ENCODE measurements at places on chromosomes 2 and 18. TPM values are rescaled to one million over a fixed set of nuclear protein-coding genes. Genes with fewer than 3 reads are reported as not detected.

- DNase-seq: no peak
Observed at GRCh38 chr2:143294068-143294467, 164.8 kb downstream of the ARHGAP15 start.

COL4A4 gene
- polyA plus RNA-seq: 0.08 TPM

- no peak for DNase-seq
Observed at GRCh38 chr2:199777916-199778315, 73.1 kb downstream of the FTCDNL1 start.

FOXI3 gene
- polyA plus RNA-seq: 0.09 TPM

CRYBA2 gene
- polyA plus RNA-seq: not detected

DNA sequence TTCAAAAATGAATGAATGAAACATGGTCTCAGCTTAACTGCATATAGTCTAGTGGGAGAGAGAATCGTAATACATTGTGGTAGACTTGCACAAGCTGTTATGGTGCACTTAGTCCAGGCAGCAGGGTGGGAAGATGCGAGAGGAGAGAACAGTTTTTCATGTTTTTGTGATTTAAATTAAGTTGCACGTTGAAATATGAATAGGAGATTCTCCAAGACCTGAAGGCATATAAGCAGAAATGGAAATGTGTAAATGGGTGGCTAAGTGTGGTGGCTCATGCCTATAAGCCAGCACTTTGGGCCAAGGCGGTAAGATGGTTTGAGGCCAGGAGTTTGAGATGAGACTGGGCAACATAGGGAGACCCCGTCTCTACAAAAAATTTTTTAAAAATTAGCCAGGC lies 60.5 kb downstream of the TMEM185B start:
- no peak for DNase-seq

- DNase-seq: no peak
Observed at GRCh38 chr2:67752969-67753368, 309.8 kb downstream of the C1D start.

SLC4A3 gene
- 12.8 TPM for polyA plus RNA-seq

DNA sequence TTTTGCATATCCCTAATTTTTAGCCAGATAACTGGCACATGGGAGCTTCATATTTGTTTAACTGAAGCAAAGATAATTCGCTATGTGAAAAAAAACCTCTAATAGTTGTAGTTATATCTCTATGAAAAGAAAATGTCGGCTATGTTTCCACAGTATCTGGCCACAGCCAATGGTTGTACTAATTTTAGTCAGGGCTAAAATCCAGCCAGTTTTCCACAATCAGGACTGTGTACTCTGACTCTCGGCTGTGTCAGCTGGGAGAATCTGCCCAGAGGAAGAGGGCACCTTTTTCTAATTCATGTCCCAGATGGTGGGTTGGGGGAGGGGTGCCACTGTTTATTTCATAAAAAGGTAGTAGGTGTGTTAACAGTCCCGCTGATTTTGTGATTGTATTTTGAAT lies 38.8 kb downstream of the STRADB start:
- DNase-seq: no peak

DNA sequence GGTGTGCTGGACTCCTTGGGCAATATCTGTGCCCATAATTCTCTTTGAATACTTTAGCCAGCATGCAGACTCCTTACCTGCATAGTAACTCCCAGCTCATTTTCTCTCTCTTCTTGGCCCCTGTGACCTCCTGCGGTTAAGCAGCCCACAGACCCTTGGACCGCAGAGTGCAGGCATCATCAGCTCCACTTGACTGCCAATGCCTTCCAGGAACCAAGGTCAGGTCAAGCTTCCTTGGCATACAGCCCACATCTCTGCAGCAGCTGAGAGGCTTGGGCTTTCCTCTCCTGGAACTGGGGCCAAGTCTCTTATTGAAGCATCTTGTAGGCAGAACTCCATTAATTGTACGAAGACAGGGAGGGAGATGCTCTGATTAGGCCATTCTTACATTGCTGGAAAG lies 130.1 kb upstream of the PIEZO2 start:
- DNase-seq: no peak

AQP12B gene
- polyA plus RNA-seq: 1.6 TPM

DNA sequence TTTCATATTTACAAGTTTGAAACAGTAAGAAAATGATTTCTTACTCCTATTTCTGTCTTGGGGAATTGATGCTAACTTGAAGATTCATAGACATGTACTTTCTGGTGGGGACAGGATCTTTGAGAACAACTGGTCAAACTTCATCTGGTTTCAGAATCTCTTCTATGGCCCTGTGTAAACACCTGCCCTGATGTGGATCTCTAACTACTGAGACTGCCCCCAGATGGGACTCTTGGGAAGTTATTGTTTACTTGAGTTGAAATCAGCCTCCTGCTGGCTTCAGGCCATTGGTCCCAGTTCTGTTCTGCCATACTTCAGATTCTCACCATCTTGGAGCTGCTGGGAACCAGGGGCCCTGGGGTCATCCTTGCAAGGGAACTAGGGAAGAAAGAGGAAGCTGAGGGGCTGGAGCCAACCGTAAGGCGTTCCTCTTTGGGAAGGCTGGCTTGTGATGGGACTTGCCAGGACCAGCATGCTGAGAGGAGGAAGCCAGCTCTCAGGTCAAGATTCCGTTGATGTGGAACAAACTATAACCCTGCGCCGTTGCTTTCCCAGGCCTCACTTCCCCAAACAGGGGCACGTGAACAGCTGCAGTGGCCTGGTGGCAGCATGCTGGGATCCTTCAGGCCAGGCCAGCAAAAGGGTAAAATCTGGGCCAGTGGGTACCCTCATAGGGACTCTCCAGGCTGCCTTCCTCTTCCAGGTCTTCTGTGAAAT lies 135.5 kb upstream of the CXCR4 start:
- no peak for DNase-seq

CCDC141 gene
- 81.5 TPM for polyA plus RNA-seq

- no peak for DNase-seq
Observed at GRCh38 chr2:68692511-68692910, 42.1 kb upstream of the ARHGAP25 start.

HOXD1 gene
- polyA plus RNA-seq: 0.57 TPM

DNA sequence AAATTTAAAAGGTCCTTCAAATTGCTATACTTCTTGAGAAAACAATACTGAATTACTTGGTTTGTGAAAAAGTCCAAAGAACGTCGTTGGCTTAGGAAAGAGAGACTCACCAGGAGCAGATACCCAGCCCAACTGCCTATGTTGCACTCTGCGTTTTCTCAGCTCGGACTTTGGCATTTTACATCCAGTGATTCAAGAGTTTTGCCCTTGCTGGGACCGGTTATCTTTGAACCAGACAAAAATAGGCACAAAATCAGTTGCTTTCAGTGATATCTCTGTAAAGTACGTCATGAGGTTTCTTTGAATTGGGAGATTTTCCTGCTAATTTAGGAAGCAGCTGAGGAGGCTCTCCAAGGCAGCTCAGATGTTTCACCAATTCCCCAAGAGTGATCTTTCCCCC lies 29.3 kb downstream of the FHOD3 start:
- DNase-seq: no peak

CREG2 gene
- polyA plus RNA-seq: 6.7 TPM

DNA sequence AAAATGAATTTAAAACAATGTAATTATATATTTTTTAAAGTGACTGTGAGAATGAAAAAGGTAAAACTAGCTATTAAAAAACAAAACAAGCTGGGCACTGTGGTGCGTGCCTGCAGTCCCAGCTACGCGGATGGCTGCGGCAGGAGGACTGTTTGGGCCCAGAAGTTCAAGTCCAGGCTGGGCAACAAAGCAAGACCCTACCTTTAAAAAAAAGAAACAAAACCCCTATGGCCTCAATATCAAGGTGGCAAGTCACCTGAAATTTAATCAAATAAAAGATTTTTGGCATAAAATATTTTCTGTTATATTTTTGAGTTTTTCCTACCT lies 46.9 kb upstream of the STRN start:
- DNase-seq: no peak

GRCh38 chr2:17543131-17543660 lies 2.7 kb downstream of the VSNL1 start:
- DNase-seq: no peak

- peak; percentile 23 for DNase-seq
Observed at GRCh38 chr2:159982270-159982669, 80.1 kb downstream of the PLA2R1 start.

MC4R gene
- polyA plus RNA-seq: 0.45 TPM

TRIB2 gene
- 47.0 TPM for polyA plus RNA-seq

ZDBF2 gene
- 8.1 TPM for polyA plus RNA-seq

ABCB6 gene
- polyA plus RNA-seq: 36.1 TPM

- no peak for DNase-seq
Observed at GRCh38 chr2:84534225-84534624, 17.9 kb downstream of the DNAH6 start.

- no peak for DNase-seq
Observed at GRCh38 chr2:205324355-205324754, 357.9 kb upstream of the NRP2 start.

KIF1A gene
- polyA plus RNA-seq: 4.4 TPM

GRCh38 chr18:69725009-69725408 lies 222.7 kb downstream of the CD226 start:
- DNase-seq: no peak

DNA sequence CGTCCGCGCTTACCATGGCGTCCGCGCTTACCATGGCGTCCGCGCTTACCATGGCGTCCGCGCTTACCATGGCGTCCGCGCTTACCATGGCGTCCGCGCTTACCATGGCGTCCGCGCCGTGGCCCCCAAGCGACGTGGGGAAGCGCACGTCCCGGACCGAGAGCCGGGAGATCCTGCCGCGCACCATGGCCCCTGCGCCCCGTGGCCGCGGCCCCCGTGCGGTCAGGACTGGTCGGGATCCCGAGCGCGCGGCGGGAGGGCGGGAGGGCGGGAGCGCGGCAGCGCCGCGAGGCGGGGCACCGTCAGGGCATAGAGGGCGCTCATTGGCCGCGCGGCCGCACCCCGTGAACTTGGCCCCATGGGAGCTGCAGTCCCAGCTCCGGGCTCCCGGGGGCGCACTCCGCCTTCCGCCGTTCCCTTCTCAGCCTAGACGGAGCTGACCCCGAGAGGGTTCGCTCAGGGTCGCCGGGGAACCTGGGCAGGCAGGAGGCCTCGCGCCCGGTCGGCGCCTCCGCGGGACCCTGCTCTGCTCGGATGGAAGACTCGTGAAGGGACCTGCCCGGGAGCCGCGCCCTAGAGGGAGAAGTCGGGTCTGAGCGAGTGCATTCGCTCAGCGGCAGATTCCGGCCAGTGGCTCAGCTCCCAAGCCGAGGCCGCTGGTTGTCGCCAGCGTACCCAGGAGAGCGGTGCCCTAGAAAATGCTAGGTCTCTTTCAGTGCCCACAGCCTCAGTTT lies at the start of gene ENOSF1:
Gene ENOSF1, minus strand, starts transcription at position 230 of the 734 bp plus-strand sequence. Its CDS starts 43 bp downstream, at position 187.
- DNase-seq: peak; percentile 84

TMEM200C gene
- 0.43 TPM for polyA plus RNA-seq

- no peak for DNase-seq
Observed at GRCh38 chr18:77250926-77251729, 1.5 kb downstream of the GALR1 start.

GRCh38 chr2:239499726-239500573 lies 99.1 kb upstream of the HDAC4 start:
- peak; percentile 56 for DNase-seq

GRCh38 chr2:38284971-38285370 lies 92.1 kb downstream of the ATL2 start:
- no peak for DNase-seq

GRCh38 chr18:61274416-61274960 lies 58.7 kb upstream of the CDH20 start:
- no peak for DNase-seq

SGPP2 gene
- 1.4 TPM for polyA plus RNA-seq

DNA sequence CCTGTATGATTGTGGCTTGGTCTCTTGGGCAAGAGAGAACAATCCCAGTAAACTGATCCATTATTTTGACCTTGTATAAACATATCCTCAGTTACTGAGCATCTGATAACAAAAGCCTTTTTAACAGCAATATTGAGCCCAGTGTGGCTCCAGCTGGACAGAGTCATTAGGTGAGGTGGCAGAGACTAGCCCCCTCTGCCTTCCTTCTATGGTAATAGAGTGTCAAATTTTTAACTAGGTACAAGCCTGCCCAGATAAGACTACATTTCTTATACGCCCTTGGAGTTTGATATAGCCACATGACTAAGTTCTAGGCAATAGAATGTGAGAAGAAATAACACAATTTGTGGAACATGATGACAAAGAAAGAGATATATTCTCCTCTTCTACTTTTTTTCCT lies 56.2 kb downstream of the HNMT start:
- no peak for DNase-seq

LOXHD1 gene
- polyA plus RNA-seq: 2.8 TPM

DNA sequence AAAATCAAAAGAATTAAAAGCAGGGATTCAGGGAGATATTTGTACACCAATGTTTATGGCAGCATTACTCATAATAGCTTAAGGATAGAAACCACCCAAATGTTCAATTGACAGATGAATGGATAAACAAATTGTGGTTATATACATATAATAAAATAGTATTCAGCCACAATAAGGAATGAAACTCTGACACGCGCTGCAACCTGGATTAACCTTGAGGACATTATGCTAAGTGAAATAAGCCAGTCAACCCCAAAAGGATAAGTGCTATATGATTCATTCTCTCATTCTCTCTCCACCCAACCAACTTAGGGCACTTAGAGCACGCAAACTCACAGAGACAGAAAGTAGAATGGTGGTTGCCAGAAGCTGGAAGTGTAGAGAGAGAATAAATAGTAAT lies 216.8 kb upstream of the SLC14A2 start:
- no peak for DNase-seq

- DNase-seq: no peak
Observed at GRCh38 chr2:112821682-112822081, 14.9 kb downstream of the IL1B start.

GRCh38 chr18:31050635-31051034 lies 8.1 kb upstream of the DSC3 start:
- DNase-seq: no peak

DNA sequence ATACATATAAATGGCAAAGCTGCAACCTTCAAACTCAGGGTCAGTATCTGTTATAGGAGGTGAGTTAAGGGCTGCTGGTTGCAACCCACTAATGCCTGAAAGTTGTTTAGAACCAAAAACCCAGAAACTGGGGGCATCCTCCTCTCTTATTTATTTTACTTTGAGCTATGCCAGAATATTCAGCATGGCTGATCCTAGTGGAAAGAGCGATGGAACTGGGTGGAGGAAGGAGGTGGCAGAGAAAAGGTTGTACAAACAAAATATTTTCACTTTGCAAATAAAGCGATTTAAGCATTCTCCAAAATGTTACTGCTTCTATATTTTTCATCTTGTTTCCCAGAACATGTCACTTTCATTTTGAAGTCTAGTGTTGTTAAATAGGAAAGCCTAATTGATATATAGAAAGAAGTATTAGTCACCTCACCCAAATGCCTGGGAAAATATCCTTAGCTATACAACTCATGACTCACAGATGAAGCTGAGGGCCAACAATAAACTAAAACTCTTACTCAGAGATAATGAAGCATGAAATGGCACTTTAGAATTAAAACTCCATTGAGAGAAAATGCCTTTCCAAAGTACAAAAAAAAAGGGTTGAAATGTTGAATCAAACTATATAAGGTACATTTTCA lies 251.4 kb upstream of the UBE2E3 start:
- no peak for DNase-seq

RNU2-63P gene
- polyA plus RNA-seq: not detected

DNA sequence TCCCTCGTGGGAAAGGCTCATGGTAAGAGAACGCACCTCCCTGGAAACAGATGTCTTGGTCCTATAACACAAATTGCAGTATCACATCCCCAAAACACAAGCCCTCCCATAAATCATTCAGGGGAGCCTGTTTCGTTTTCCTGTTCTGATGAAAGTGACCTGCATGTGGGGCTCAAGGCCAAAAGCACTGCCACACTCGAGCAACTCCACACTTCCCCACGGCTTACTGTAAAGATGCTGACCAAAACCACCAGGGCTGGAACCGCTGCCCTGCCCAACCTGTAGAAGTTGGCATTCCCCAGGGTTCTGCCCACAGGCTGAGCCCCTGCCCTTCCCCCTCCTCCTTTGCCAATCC lies 139.7 kb downstream of the BCL11A start:
- no peak for DNase-seq

DSG2 gene
- 3.8 TPM for polyA plus RNA-seq

SCN3A gene
- polyA plus RNA-seq: 0.45 TPM
